CD4-positive, alpha-beta T cell treated with Interleukin-10 for 1 hour (primary cell): ENCODE measurements at places on chromosomes 3 and 15.

- no peak for DNase-seq
These were observed 10.9 kb downstream of the DISP2 start for GRCh38 chr15:40368719-40369473.

GRCh38 chr3:128488991-128489673, 3.9 kb downstream of the GATA2 start:
- no peak for DNase-seq

GRCh38 chr3:52463416-52463815, 8.0 kb downstream of the NISCH start:
- DNase-seq, result no peak

- peak; percentile 67 for DNase-seq
These were observed 51.1 kb upstream of the CHD2 start for GRCh38 chr15:92848852-92849598.

- DNase-seq, result no peak
These were observed 13.6 kb upstream of the DENND6A start for GRCh38 chr3:57706462-57706861.

DNA sequence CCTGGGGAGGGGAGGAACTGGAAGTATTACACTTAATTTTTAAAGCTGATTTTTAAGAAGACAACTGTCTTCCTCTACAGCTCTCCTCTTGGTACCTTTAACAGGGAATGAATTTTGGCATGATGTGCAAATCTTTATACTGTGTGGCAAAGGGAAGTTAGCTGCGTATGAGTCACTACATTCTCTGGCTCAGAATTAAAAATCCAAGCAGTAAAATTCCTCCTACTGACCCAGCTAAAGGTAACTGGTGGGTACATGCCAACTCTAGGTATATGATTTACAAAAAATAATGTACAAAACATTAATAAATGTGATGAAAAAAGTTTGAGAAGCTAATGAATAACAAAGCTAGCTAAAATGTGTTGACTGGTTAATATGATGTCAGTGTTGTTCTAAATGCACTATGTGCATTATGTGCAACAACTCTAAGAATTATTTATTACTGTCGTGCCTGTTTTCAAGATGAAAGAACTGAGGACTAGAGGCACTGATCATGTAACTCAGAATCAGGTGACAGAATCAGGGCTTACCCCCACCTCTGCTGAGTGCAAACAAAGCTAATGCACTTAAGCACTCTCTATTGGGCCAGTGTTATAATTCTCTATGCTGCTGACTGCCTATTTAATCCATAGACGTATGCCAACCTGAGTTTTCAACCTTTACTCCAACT, 194.7 kb upstream of the CADPS start:
- DNase-seq, result no peak

- no peak for DNase-seq
These were observed 57.1 kb downstream of the SHQ1 start for GRCh38 chr3:72791161-72791560.

DNA sequence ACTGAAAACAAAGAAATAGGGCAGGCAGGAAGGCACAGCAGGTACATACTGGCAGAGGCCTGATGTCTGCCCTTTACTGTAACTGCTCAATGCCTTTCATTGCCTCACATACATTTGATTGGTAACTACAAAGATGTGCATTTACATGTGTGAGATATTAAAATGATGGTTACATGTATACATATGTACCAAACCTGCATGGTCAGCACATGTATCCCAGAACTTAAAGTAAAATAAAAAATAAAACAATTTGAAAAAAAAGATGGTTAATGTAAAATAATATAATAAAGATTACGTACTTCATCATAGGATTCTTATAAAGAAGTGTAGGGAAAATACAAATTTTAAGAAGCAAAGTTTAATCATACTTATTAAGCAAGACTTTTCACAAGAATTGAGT, 15.1 kb downstream of the SSR3 start:
- DNase-seq, result no peak

DNA sequence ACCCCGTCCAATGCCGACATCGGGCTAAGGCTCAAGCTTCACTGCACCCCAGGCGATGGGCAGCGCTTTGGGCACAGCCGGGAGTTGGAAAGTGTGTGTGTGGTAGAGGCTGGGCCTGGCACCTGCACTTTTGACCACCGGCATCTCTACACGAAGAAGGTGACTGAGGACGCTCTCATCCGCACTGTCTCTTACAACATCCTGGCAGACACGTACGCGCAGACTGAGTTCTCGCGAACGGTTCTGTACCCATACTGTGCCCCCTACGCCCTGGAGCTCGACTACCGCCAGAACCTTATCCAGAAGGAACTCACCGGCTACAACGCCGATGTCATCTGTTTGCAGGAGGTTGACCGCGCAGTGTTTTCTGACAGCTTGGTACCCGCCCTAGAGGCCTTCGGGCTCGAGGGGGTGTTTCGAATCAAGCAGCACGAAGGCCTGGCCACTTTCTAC, 1.0 kb downstream of the PDE12 start:
- peak; percentile 41 for DNase-seq

DNA sequence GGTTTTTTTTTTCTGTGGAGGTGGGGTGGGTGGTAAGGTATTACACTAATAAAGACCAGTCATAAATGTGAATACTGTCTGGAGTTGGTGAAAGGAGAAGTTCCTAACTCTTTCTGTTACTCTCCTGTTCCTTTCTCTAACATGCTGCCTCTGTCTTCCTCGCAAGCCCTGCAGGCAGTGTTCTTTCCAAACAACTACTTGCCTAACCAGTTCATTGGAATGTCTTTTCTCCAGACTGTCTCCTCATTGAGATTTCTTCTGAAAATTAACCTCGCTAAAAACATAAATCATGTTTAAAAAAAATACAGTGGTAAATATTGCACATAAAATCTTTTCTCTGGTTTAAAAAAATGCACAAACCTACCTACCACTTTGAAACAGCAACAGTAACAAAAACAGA, 135.2 kb downstream of the TP63 start:
- no peak for DNase-seq

DNA sequence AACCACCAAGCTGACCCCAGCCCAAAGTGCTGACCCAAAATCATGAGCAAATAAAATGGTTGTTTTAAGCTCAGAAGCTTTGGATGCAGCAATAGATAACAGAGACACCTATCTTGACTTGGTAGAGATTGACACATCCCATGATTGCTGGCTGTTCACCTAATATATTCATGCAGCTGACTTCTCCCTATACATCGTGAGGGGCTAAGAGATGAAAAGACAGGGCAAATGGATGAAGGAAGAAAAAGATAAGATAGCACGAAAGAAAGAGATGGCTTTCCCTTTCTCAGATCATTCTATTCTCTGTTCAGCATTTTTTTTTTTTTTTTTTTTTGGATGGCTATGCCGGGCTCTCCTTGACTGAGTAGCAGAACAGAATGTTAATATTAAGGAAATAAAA, 141.5 kb upstream of the ADAMTS9 start:
- no peak for DNase-seq

GRCh38 chr3:183018421-183019192, 38.3 kb upstream of the DCUN1D1 start:
- DNase-seq, result no peak

GRCh38 chr3:159664006-159664405, 324.6 kb upstream of the IL12A start:
- DNase-seq, result no peak

GRCh38 chr3:120369037-120369467, 19.9 kb upstream of the LRRC58 start:
- no peak for DNase-seq

DNA sequence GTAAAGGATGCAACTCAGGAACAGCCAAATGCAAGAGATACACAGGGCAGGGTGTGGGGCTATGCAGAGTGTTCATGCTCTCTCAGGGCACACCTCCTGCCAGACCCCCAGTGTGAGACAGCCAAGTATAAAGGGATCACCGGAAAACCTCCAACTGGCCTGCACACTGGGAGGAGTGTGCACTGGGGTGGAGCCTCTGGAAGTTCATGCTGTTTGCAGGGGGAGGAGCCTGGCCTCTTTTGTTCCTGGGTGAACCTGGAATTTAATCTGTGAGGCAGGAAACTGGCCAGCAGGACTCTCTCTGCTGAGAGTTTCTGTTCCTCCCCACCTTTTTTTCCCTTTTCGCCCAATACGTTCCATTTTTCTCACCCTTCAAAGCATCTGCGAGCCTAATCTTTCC, 204.1 kb downstream of the WNT5A start:
- no peak for DNase-seq

DNA sequence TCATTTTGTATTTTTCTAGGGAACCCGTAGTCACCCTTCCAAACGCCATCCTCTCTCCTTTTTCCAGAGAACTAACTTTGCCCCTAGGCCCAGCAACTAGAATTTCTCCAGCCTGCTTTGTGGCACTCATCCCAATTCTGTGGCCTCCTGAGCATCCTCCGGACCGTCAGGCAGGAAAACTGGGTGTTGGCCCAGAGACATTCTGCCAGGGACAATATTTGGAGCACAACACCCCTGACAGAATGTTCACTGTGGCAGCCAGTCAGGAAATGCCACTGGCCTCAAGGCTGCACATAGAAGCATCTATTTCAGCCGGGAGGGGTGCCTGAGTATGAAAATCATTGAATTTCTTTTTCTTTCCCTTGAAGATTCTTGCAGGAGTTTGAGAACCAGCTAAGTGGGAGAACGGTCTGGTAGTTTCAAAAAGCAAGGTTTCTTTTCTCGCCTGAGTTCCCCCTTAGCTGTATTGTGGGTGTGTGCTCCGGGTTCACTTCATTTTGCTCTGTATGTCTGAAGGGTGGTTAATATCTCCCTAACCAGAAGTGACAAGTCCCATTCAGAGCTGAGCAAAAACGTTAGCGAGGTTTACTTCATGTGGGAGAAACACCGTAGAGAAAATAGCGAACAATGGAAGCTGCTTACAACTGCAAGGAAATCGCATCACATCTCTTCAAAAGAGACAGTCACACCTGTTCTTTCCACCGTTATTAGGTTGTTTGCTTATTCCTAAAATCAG, 108.1 kb upstream of the TPM1 start:
- DNase-seq, result no peak

DNA sequence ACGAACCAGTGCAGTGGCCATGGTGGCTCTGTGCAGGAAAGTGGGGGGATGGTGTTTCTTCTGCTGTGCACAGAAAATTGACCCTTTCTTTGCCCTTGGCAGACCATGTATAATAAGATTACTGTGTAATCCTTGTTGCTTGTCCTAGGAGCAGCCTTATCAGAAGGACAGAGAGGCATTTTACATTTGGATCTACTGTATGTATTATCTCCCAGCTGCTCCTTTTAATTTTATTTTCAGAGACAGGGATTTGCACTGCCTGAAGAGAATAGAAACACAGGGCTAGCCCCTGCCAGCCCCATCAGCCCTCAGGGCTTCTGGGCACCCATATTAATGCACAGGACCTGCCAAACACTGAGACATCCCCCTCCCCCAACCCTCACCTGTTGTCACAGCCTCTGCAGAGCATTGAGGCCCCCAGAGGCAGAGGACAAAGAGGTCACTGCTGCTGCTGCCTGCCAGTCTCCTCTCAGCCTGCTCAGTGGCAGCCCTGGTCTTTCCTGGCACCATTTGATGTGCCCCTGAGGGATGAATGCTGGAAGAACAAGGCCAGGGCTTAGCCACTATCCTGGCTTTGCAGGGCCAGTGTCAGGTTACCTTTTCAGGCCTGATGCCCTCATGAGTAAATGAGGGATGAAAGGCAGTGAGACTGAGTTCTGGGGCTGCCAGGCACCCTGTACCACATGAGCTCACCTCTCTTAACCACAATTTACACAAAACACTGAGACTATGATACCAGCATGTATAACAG, 533.4 kb downstream of the NTRK3 start:
- DNase-seq, result no peak

DNA sequence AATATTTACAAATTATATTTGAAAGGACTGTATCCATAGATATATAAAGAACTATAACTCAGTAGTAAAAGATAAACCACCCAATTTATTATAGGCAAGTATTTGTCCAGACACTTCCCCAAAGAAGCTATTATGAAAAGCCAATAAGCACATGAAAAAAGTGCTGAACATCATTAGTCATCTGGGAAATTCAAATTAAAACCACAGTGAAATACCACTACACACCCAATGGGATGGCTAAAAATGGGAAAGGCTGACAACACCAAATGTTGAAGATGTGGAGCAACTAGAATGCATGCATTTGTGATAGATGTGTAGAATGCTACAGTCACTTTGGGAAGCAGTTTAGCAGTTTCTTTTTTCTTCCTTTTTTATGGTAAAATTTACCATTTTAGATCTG, 147.0 kb downstream of the PDE8A start:
- no peak for DNase-seq

DNA sequence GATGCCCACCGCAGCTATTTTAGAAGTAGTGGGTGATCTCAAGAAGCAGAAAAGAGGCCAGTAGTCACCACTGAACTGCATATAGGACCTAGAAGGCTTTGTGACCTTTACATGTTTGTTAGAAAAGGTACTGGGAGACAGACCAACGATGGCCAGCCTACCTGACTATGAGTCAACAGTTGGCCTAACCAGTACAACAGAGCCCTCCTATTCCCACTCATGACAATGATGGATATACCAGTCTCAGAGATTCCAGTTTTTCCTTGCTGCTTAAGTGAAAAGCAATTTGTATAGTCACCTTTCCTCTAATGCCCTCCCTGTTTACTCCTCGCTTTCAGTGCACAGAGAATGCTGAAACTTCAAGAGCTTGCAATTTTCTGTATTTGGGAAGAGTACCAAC, 86.6 kb upstream of the PPIB start:
- no peak for DNase-seq

GRCh38 chr15:39132070-39132469, 448.8 kb upstream of the THBS1 start:
- DNase-seq, result no peak

DNA sequence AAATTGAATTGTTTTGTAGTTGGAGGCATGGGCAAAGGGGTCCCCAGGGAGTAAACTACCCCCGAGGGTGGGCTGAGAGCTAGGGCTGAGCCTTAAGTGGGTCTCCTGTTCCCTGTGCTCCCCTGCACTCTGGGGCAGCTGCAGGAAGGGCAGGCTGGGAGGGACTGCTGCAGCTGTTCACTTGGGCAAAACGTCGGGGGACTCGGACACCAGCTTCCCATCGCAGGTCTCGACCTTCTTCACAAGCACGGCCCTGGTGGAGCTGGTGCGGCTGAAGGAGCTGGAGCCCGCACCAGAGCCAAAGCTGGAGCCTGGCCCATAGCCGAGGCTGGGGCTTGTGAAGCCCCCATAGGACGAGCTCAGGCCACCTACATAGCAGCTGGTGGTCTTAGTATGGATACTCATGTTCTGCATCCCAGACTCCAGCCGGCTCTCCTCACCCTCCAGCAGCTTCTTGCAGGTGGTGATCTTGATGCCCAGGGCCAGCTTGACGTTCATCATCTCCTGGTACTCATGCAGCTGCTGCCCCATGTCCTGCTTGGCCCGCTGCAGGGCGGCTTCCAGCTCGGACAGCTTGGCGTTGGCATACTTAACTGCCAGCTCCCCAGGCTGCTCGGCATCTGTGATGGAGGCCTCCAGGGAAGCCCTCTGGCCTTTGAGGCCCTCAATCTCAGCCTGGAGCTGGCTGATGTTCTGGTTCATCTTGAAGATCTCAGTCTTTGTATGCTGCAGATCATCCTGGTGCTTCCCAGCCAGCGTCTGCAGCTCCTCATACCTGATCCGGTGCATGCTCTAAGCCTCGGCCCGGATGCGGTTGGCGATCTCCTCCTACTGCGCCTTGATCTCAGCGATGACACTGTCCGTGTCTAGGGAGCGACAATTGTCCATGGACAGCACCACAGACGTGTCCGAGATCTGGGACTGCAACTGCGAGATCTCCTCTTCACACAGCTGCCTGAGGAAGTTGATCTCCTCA, 423.5 kb upstream of the ARPP21 start:
- DNase-seq, result no peak
